Suppressor macrophage treated with lipopolysaccharide for 1 hour (primary cell): ENCODE measurements at places on chromosomes 13 and 19.
A peak's percentile ranks its signal among the peaks of the same experiment; 100 is the strongest.

DNA sequence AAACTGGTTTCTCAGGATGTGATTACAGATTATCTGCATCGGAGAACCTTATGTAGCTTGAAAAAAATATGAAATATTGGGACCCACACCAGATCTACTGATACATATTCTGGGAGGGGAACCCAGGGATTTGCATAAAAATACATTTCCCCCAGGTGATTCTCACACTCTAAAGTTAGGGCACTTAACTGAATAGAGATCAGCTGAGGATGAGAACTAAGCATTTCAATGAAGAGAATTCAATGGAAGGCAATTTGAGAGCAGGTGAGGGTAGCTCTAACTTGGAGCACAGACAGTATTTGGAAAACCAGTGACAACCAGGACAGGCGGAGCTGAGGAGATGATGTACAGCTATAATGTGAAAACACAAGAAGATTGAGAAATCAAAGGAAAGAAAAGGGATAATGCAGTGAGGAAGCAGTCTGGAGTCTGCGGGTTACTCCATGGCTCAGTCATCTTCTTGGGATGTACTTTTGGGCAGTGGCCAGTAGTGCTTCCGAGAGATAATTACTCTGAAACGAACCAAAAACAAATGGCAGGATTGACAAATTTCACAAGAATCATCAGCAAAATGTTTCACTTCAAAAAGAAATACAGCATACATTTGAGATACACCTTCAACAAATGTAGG lies 6.1 kb upstream of the OXGR1 start:
- no peak for DNase-seq

GRCh38 chr13:94327318-94327717 lies 152.2 kb downstream of the DCT start:
- no peak for DNase-seq

- DNase-seq: peak; percentile 94
Measured at GRCh38 chr19:49113762-49114629, at the start of gene LIN7B. TSS of gene LIN7B (plus strand) at chr19:49114370. CDS start at chr19:49114405, 35 bp downstream.

DNA sequence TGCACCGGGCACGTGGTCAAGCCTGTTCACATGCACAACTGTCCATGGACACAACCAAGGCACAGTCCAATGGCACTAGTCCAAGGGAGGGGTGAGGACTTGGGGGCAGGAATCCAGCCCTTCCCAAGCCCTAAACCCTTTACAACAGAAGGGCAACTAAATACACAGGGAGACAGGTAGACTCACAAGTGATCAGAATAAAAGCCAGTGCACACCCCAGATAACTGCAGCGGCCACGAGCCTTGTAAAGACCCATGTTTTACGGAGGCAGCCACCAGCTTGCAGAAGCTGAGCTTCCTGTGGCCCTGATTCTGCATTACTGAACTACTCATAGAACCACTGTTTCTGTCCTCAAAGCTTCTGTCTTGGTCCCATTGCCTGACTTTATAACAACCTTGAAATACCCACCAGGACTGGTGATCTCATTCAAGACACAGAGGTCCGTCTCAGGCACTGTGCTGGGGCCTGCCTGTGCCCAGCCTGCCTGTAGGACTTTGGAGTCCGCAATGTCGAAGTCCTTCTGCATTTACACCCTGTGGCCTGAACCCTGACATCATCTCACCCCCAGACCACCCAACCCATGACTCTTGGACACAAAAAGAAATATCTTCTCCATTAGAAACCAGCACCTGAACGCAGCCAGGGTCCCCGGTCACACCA lies 181.2 kb downstream of the COL4A1 start:
- DNase-seq: no peak

DNA sequence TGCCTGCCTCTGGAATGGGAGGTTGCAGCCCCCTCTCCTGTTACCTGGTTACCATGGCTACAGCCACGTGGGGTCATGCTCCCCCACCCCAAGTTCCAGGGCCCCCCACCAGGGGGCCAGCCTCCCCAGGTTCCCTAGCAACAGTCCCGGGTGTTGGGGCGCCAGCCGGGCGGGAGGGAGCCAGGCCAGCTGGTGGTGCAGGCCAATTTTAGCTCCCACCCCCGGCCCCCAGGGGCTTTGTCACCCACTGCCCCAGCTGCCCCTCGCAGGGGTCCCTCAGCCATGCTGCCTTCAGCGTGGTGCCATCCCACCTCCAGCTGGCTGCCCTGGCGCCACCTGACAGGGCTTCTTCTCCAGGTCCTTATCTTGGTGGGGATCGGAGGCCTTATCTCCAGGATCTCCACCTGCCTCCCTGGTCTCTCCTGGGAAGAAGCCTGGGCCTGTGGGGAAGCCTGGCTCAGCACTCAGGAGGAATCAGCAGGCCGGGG lies 3.0 kb downstream of the MARK4 start:
- DNase-seq: peak; percentile 26

DNA sequence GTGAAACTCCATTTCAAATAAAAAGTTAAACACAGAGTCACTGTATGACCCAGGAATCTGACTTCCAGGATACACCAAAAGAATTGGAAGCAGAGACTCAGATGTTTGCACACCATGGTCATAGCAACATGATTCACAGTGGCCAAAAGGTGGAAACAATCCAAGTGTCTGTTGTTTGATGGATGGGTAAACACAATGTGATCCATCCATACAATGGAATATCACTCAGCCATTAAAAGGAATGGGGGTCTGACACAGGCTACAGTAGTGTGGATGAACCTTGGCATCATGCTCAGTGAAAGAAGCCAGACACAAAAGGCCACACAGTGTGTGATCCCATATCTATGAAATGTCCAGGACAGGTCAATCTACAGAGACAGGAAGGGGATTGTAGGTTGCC lies 174.3 kb downstream of the PTPRS start:
- DNase-seq: no peak

DNA sequence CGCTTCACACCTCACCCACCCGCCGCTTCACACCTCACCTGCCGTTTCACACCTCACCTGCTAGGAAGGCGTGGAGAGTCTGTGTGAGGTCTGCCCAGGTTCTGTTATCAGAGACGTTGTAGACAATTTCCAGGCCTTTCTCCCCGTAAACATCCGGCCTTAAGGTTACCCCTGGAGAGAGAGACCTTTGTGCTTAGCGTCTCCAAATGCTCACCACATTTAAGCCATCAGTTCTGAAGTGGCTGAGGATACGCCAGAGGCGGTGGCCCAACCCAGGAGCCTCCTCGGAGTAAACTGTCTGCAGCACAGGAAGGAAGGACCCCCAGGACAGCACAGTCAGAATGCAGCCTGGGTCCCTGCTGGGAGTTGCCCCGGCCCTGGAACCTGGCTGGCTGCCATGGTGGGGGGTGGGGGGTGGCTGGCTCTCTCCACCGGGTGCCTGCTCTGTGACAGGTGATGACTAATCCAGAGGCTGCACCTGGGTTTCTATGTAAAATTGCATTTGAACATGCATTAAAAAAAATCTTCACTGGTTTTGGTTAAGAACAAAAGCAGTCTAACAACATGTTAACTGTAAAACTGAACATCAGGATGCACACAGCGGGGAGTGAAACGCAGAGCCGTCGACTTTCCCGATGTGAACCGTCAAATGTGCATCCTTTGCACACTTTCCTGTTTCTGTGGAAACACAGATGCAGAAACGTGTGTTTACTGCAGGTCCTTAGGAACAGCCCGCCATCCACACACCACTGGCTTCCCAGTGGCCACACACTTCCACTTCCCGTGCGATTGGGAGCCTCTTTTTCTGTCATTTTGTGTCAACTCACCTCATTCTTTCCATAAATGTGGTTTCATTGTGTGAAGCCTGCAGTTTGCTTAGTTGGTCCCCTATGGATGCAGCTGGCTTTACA lies 4.5 kb downstream of the ATP4B start:
- DNase-seq: no peak

DNA sequence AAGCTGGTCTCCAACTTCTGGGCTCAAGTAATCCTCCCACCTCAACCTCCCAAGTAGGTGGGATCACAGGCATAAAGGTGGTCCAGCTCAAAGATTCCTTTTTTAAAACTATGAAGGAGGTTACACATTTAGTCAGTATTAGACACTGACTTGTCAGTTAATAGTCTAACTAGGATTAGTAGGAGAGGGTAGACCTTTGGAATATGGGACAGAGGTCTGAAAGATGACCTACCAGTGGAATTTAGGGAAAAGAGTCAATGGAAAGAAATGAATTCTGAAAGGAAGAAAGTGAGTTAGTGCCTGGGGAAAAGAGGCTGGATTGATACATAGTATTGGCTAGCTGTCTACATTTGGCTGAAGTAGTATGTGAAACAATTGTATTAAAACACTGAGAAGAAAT lies 220.7 kb downstream of the MZT1 start:
- DNase-seq: no peak

- no peak for DNase-seq
Measured at GRCh38 chr13:51412431-51412830, 40.4 kb downstream of the INTS6 start.

DNA sequence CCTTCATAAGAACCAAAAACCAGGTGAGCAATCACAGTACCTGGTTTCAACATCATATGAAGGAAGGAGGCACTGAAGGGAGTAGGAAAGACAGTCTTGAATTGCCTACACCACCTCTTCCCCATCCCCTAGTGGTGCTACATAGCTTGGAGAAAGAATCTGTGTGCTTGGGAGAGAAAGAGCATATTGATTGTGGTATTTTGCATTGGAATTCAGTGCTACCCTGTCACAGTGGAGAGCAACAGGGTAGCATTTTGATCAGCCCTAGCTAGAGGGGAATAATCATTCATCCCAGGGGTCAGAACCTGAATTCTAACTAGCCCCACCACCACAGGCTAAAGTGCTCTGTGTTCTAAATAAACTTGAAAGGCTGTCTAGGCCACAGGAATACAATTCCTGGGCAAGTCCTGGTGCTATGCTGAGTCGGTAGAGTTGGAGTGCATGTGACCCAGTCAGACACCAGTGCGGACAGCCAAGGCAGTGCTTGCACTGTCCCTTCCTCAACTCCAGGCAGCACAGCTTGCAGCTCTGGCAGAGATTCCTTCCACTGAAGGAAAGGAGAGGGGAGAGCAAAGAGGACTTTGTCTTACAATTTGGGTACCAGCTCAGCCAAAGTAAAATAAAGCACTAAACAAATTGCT lies 158.7 kb downstream of the VWA8 start:
- DNase-seq: no peak

GRCh38 chr19:48445606-48446481 lies at the start of gene GRWD1:
TSS of gene GRWD1 (plus strand) at chr19:48445983. CDS start at chr19:48446006, 23 bp downstream.
- peak; percentile 95 for DNase-seq

DNA sequence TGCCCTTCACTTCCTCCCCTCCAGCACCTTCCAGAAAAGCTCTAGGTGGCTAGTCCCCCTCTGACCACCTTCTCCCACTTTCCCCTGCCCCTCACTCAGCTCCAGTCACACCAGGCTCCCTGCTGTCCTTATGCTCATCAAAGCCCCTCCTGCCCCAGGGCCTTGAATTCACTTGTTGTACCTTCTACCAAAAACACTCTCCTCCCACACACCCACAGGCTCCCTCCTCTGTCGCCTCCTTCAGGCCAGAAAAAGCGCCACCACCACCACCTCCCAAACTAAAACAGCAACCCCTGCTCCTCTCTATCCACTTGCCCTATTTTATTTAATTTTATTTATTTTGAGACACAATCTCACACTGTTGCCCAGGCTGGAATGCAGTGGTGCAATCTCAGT lies 4.8 kb upstream of the CEACAM16 start:
- no peak for DNase-seq

GRCh38 chr19:14160017-14160703 lies 23.8 kb upstream of the ASF1B start:
- no peak for DNase-seq

- DNase-seq: no peak
Measured at GRCh38 chr19:5775668-5776309, 8.8 kb downstream of the PRR22 start.

DNA sequence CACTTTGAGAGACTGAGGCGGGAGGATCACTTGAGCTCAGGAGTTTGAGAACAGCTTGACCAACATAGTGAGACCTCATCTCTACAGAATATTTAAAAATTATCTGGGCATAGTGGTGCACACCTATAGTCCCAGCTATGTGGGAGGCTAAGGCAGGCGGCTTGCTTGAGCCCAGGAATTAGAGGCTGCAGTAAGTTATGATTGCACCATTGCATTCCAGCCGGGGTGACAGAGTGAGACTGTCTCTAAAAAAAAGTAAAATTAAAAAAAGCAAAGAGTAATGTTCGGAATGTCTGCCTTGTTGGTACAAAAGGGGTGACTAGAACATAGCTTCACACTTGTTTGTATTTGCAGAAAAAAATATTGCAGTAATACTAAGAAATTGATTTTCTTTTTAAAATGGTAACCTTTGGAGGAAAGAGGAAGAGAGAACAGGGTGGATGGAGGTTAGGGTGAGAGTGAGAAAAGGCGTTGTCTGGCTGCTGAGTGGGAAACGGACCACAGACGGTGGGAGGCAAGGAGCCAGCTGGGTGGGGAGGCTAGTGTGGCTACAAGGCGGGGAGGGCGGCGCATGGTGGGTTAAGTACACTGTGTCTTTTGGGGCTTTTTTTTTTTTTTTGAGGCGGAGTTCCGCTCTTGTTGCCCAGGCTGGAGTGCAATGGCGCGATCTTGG lies 10.2 kb downstream of the PPP1R14A start:
- no peak for DNase-seq

DNA sequence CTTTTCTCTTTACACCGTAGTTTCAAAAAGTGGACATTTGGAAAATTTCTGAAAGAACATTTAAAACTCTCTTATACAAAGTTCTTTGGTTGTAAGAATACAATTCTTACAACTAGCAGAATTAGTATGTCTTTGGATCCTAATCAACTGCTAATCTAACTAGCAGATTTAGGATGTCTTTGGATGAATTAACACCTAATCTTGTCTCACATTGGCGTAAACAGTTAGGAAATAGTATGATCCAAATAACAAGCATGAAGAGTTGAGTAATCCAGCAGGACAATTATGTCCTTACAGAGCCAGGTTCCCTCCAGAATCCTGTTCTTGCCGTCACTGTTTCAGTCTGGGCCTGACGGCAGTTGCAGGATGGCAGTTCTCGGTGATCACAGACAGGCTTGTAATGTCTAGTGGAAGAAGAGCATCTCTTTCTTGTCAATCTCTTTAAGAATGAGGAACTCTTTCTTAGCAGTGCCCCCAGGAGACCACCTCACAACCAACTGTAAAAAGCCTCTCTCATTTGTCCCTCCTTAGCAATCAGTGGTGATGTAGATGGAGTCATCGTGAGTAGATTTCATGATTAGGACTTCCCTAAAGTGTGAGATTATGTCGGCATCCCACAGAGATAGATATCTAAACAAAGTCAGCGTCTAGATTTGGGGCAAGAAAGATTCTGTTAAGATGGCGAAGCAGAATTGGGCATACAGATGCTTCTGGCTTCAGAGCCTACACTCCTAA lies 5.7 kb upstream of the TNFSF13B start:
- no peak for DNase-seq

- no peak for DNase-seq
Measured at GRCh38 chr13:62250501-62251201, 835.0 kb upstream of the PCDH20 start.
